NCI-H1694 treated with DMSO at 0.1 percent for 48 hours (cell line): ENCODE measurements at places on chromosomes 2 and 18.

GRCh38 chr2:47083886-47084687 is 71.0 kb downstream of the STPG4 start:
- DNase-seq, result no peak

DNA sequence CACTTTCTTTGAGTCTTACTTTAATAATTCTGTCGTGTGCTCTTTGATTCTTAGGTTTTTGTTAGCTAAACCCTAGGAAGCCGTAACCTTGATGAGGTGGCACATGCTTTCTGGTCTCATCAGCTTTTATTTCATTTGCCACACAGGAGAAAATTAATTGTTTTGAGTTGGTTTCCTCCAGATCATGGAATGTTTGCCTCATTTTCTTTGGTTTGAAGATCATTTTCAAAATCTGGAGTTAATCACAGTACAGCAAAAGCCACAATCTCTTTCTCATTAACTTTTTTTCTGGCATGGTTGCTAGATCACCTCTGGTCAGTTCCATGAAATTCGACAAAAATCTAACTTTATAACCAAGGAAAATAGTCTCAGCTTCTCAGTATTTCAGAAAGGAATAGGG is 182.9 kb downstream of the MYO1B start:
- no peak for DNase-seq

GRCh38 chr18:6885992-6886796 is 156.7 kb downstream of the ARHGAP28 start:
- DNase-seq, result peak; percentile 2

DNA sequence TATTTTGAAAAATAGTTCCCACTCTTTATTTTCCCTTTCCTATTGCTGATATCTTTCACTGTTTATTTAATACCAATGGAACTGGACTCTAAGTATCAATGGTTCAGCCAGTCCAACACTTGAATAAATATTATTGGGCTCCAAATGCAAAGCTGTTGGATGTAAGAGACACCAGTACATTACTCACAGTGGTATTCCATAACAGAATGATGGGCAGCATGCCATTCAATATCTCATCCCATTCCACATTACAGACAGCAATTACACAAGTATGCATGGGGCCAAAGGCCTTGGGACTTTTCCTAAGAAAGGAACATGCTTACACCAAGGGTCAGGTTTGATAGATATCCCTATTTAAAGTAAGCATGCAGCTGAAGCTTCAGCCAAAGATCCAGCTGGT is 231.9 kb downstream of the RND3 start:
- no peak for DNase-seq

- no peak for DNase-seq
Observed at GRCh38 chr2:16256601-16257321, 316.4 kb downstream of the MYCN start.

DNA sequence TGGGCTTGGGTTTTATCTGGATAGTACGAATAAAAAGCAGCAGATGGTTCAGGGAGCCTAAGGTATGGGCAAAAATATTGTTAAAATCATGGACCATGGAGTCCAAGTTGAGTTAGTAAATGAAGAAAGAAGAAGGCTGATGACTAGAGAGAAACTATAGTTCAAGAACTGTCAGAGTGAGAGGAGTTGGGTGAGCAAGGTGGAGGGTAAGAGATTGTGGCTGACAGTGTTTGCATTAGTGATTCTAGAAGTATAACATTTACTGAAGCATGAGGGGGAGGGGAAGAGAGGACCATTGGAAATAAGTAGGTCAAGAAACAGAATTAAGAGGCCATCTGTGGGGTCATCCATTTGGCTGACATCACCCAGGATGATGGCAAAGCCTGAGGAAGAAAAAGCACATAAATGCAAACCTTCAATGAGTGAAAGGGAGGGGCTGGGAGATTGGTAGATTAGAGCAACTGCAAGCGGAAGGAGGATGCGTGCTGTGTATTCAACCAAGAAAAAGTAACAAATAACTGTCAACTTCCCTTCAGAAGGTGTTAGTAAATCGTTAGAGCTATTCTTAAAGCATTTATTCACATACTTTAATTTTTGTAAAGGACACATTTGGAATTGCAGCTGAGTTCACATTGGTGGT is 392.8 kb downstream of the TSN start:
- no peak for DNase-seq

DNA sequence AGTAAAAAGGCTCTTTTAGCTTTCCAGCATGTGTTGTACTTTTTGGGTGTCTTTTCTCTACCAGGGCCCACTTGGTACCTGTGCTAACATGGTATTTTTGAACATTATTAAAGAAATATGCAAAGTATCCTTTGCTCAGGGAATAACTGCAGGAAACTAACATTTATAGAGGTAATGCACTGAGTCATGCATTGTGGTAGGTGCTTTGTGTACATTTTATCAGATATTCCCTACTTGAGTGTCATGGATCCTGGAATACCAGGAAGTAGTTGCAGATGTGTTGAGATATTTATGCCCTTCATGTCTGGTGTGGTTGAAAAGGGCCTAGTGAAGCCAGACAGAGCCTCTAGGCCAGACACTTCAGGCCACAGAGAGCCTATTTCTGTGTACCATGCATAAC is 215.5 kb upstream of the CYRIA start:
- no peak for DNase-seq

GRCh38 chr2:30456106-30456505 is 9.1 kb downstream of the LCLAT1 start:
- DNase-seq, result no peak

DNA sequence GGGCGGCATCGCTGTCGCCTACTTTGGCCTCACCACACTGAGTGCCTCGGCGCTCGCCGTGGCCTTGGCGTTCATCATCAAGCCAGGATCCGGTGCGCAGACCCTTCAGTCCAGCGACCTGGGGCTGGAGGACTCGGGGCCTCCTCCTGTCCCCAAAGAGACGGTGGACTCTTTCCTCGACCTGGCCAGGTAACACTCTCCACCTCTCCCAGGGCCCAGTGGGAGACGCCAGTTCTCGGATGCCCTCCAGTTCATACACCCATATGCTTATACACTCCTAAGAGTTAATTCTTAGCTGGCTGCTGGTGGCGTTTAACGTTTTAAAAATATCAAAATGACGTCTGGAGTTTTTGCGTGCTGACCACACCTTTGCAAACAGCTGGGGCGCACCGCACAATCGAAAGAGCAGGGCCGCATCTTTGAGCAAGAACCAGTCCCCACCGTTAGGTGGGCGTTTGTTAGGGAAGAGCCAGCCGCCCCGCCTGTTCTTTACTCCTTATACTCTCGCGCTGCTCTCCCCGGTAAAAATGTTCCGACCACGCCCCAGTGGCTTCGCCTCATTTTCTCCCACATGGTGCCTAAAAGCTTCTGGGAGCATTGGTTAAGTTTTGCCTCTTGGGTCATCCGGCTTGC is 899 bp downstream of the SLC1A4 start:
- DNase-seq, result no peak

DNA sequence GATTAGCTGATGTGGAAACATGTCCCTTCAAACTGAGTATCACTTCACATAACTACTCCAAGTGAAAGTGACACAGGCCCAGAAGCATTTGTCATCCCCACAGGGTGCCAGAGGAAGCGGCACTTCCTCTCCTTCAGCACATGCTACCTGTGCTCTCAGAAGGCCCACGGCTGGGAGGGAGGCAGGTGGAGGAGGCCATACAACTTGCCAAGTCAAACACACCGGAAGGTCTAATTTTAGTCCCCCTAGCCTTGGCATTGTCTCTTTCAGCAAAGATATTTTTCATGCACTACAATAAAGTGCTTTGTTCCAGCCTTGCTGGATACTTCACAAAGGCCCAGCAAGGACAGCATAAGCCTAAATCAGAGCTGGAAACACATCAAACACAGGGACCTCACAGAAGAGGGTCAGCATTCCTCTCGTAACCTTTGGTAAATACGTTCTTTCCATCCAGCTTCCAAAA is 38.0 kb downstream of the VSNL1 start:
- DNase-seq, result no peak

DNA sequence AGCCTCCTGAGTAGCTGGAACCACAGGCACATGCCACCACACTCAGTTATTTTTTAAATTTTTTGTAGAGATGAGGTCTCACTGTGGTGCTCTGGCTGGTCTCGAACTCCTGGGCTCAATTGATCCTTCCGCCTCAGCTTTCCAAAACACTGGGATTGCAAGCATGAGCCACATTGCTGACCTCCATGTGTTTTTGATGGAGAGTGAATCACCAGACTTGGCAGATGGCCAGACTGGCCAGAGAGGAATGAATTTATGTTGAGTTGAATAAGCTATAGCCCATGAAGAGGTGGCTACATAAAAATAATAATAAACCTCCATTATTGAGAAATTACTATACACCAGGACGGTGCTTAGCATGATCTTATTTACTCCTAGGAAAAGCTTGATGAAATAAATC is 91.5 kb downstream of the MREG start:
- no peak for DNase-seq

DNA sequence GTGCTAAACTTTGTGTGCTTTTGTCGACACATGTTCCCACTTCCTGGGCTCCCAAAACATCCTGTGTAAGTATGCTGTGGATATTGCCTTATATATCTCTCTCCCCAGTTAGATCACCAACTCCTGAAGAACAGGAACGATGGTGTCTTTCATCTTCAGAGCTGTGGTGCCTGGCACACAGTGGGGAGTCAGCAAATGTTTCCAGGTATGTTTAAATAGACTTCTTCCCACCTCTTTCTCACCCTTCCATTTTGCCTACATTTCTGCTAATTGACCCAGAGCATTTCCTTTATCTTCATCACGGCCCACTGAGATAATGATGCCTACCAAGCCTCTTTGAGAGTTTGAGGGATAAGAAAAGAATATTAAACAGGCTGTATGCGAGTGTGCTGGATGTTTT is 60.7 kb downstream of the RND3 start:
- DNase-seq, result no peak

GRCh38 chr2:166163775-166164174 is 36.0 kb upstream of the SCN1A start:
- no peak for DNase-seq

GRCh38 chr18:51765606-51766360 is 568.3 kb upstream of the MEX3C start:
- no peak for DNase-seq
